Fibroblast of the aortic adventitia (primary cell): ENCODE measurements at places on chromosomes 2 and 18. TPM values are rescaled to one million over a fixed set of nuclear protein-coding genes. Genes with fewer than 3 reads are reported as not detected.

The METTL21A gene
- total RNA-seq = 11.1 and 15.9 TPM in 2 replicates

The TMEM163 gene
- total RNA-seq = not detected in 2 replicates

The GPR39 gene
- 0.41 and 12.7 TPM in 2 replicates for total RNA-seq

The RSAD2 gene
- total RNA-seq = 0.63 and 4.0 TPM in 2 replicates

The EVX2 gene
- total RNA-seq = not detected in 2 replicates

The CPO gene
- 0.18 TPM in 1 of 2 replicates, not detected in the other for total RNA-seq

The ODC1 gene
- 41.4 and 129 TPM in 2 replicates for total RNA-seq

The CBLN2 gene
- total RNA-seq = 0.27 and 0.33 TPM in 2 replicates

The WDR7 gene
- total RNA-seq = 24.0 and 26.7 TPM in 2 replicates

The CLEC4F gene
- total RNA-seq = not detected in 2 replicates

The GKN2 gene
- total RNA-seq = not detected in 2 replicates

The CDH2 gene
- total RNA-seq = 38.3 and 64.1 TPM in 2 replicates

The GMCL1 gene
- 9.7 and 14.2 TPM in 2 replicates for total RNA-seq

The UGT1A10 gene
- total RNA-seq = 0.41 TPM in 1 of 2 replicates, not detected in the other

The ZSWIM2 gene
- 0.18 TPM in 1 of 2 replicates, not detected in the other for total RNA-seq

The IL1B gene
- 2.4 TPM in 1 of 2 replicates, not detected in the other for total RNA-seq

The FOXD4L1 gene
- 0.09 and 0.16 TPM in 2 replicates for total RNA-seq

The TUBB8B gene
- not detected in 2 replicates for total RNA-seq

The HJURP gene
- total RNA-seq = 1.1 and 34.9 TPM in 2 replicates

The TXNDC2 gene
- total RNA-seq = 0.16 and 0.27 TPM in 2 replicates

The REG3G gene
- not detected in 2 replicates for total RNA-seq

The EFEMP1 gene
- 652 and 1,009 TPM in 2 replicates for total RNA-seq

The ZFP36L2 gene
- 34.3 and 50.4 TPM in 2 replicates for total RNA-seq

The KLF7 gene
- total RNA-seq = 12.3 and 38.5 TPM in 2 replicates

The ESPNL gene
- 1.4 and 2.4 TPM in 2 replicates for total RNA-seq

The RAD51AP2 gene
- total RNA-seq = 0.09 TPM in 1 of 2 replicates, not detected in the other

The ALK gene
- 0.27 and 0.82 TPM in 2 replicates for total RNA-seq

The COL4A3 gene
- 0.08 and 1.3 TPM in 2 replicates for total RNA-seq
